Motor neuron (in vitro differentiated cells): ENCODE measurements at places on chromosomes 3 and 15. TPM values are rescaled to one million over a fixed set of nuclear protein-coding genes. Genes with fewer than 3 reads are reported as not detected.

OIP5 gene
- 8.2 and 8.5 TPM in 2 replicates for total RNA-seq

GRCh38 chr15:70343961-70344621, 246.4 kb upstream of the TLE3 start:
- ATAC-seq, result no peak

DNA sequence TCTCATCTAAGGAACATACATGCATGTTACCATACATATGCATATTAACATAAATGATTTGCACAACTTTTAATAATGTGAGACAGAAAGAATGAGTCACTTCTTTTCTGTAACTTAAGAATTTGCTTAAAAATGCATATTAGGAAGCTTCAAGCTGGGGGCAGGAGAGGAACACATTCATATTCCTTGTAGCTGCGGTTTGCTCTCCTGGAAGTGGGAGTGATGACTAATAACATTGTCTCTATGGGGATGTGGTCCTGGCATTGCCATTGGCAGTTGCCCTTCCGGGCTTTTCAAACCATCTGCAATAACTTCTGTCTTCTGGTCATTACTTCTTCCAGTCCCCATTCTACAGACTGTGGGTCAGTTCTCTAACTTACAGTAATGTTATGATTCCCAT, 15.6 kb downstream of the CHST2 start:
- peak; percentile 56 for ATAC-seq

- ATAC-seq, result peak; percentile 59
These were observed 726.8 kb downstream of the NAALADL2 start for GRCh38 chr3:175585898-175586297.

DNA sequence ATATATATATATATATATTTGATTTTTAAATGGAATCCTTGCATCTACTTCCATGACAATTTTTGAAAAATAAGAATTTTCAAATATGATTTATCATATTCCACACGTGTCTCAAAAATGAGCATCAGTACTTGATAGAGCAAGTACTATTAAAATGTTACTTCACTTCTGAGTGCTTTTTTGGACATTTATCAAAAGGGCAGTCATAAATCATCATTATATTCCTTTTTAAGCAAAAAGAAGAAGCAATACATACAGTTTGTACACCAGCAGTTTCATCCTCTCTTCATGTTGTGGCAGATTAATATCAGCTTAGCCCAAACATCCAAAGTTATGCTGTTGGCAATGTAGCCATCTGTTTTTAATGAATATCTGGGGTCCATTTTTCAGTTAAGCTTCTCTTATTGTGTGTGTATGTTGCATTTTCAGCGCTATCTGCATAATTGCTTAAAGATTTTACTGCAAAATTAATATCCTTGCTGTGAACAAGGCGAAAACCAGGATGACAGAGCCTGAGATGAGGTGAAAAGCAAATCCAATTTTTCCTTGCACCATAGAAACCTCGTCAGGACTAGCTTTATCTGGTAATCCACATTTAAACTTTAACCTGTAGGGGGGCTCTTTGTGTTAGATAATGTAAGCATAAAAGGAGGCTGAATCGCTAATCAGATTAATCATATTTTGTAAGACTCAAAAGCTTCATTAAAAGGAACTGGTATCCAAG, 604.9 kb upstream of the AGTR1 start:
- no peak for ATAC-seq

FGF7 gene
- 0.83 and 1.5 TPM in 2 replicates for total RNA-seq

DNA sequence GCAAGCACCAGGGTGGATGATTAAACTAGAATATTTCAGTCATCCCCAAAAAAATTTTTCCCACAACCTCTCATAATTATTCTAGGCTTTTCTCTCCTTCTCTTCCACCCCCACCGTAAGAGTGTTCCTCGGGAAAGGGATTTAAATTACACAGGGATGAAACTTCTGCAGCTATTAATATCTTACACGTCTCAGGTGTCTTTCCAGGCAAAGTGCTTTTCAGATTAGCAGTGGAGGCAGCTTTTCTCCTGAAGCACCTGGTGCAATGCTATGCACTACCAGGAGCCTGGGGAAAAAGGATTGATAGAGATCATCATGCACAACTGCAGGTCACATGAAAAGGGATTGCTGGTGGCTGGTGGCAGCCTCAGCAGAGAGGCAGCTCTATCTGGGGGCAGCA, 250.4 kb downstream of the NTRK3 start:
- ATAC-seq, result no peak

GRCh38 chr3:37330466-37330865, 156.1 kb upstream of the LRRFIP2 start:
- ATAC-seq, result no peak

- ATAC-seq, result no peak
These were observed 25.1 kb downstream of the ETV5 start for GRCh38 chr3:186083746-186084145.

DPPA2 gene
- total RNA-seq, result 0.27 TPM in 1 of 2 replicates, not detected in the other

- ATAC-seq, result peak; percentile 88
These were observed at the start of gene DENND4A for GRCh38 chr15:65792138-65792987. TSS of gene DENND4A (minus strand) at chr15:65792293. CDS start at chr15:65756450, 35,843 bp downstream.

DNA sequence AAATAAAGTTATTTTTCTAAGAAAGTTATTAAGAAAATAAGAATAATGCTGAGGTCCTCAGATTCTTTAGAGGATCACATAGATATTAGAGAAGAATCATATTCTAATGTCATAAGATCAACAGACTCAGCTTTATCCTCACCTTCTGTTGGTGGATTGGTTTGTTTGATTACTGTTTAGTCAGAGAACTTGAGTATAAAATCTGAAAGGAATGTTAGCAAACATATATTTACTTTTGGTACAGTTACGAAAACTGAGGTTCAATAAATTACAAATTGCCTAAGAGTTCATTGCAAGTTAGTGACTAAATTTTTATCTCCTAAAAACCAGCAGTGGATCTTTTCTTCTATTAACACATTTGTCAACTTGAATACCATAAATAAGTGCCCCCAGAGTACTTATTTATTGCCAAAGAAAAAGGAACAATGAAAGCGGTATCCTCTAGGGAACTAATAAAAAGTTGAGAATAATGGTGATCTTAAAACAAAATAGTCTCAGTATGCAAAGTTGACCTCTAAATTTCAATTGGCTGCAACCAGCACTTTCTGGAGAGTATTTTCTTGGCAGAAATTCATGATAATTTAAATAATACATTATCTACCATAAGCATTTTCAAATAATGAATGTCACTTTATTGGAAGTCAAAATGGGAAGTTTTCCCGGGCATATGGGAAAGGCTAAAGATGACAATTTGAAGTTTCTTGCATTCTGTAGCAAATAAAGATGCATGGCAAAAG, 296.8 kb downstream of the OTOL1 start:
- no peak for ATAC-seq

DNA sequence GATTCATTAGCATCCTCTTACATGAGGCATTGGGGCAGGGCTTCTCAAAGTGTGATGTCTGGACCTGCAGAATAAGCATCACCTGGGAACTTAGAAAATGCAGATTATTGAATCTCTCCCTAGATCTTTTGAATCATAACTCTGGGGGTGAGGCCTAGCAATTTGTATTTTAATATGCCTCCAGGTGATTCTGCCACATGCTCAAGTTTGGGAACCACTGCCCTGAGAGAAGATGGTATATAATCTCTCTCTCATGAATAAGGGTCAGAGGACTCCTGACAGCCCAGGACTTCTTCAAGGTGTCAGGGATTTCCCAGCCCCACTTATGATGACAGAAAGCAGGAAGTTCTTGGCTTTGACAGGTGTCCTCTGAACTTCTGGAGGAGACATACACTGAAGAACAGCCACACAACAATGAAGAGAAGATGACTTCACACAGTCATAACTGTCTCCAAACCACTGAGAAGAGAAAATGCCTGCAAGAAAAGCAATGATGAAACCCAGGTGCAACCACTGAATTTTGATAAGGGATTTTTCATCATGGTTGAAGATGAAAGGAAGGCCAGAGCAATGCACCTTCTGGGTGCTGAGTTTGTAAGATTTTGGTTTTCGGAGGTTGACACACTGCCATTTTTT, 211.9 kb upstream of the MRPL3 start:
- no peak for ATAC-seq

DNA sequence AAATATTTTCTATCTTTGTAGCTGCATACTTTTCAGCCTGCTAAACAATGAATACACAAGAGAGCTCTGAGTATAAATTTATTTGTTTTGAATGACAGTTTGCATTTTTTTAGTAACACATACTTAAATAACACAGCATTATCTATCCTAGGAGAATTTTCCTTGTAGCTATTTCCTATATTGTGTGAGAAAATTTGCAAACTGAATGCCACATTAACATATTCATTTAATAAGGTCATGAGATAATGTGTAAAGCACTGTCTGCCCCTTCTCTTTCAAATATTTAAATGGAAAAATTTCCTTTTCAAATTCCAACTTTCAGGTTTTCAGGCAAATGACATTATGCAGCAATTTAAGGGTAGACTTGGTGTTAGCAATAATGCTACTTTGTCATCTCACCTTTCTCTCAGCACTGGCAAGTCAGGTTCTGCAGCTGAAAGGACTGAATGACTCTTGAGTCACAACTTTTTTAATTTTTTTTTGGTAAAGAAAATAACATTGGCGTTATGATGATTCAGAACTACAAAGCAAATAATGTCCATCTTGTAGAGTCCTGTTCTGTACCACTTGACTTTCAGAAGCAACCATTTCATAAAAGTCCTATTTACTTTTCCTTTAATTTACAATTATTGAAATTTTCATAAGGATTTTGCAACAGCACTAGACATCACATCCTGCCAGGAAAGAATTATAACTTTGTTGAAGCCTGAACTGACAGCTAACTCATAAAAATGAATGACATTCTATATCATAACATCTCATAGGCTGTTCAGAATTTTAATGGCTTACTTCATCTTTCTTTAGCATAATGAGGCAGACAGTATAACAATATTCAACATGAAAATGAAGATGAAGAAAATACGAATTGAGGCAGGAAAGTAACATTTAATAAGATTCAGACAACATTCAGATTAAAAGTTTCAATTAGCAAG, 681.6 kb upstream of the SEMA6D start:
- ATAC-seq, result no peak

DNA sequence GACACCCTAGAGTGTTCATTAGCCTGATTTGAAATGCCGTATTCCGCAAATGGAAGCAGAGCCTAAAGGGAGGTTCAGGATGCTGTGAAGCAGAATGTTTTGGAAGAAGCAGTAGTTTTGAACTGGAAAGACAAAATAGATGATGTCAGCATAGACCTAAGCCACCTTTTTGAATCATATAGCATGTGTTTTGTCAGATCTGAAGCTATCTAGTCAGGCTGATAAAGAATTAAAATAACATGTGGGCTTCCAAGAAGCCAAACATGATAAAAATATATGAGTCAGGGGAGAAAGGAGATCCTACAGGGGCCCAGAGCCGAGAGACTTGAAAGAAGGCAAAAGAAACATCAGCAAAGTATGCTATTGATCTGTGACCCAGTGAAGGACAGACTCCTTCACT, 47.2 kb upstream of the RASA2 start:
- no peak for ATAC-seq

ASB14 gene
- total RNA-seq, result 1.9 and 2.7 TPM in 2 replicates

GRCh38 chr15:77083381-77084160, 12.7 kb upstream of the TSPAN3 start:
- ATAC-seq, result peak; percentile 86

PPP1R14D gene
- total RNA-seq, result not detected in 2 replicates

- peak; percentile 57 for ATAC-seq
These were observed 4.4 kb upstream of the PSMD6 start for GRCh38 chr3:64027658-64028057.

GOLGA8J gene
- total RNA-seq, result 0.39 and 0.71 TPM in 2 replicates

- ATAC-seq, result peak; percentile 1
These were observed 1.1 kb upstream of the ALCAM start for GRCh38 chr3:105365391-105366325.

- ATAC-seq, result no peak
These were observed 45.7 kb downstream of the CD86 start for GRCh38 chr3:122100591-122101463.

DNA sequence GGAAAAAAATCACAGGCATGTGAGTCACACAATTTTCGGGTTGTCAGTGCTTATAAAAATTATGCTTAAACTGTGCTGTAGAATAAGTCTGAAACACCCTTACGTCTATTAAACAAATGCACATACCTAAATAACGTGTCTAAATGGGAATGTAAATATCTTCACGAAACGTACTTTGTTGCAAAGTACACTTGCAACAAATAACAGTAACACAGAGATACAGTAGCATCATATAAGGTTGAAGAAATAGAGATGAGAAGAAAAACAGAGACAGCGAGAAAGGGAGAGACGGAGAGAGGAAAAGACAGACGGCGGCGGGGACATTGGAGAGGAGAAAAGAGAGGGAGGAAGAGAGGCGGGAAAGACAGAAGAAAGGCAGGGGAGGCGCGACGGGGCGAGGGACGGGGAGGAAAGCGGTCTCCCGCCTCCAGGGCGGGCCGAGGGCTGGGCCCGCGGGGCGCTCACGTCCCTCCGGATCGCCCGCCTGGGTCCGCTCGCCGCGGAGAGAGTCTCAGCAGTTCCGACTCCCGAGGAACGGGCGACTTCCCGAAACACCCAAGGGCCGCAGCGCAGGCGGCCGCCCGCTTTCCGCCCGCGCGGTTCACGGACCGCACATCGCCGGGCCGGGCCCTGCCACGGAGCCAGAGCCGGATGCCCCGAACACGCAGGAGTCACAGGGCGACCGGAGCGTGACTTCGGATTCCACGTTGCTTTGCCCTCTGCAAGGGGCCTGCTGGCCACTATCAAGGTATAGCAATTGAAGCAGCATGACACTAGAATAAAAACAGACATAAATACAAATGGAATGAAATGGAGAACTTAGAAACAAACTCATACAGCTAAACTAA, 153.4 kb downstream of the LMLN start:
- peak; percentile 31 for ATAC-seq

SLC27A2 gene
- 0.20 TPM in 1 of 2 replicates, not detected in the other for total RNA-seq

- ATAC-seq, result no peak
These were observed 234.9 kb upstream of the HES1 start for GRCh38 chr3:193901007-193901406.

DNA sequence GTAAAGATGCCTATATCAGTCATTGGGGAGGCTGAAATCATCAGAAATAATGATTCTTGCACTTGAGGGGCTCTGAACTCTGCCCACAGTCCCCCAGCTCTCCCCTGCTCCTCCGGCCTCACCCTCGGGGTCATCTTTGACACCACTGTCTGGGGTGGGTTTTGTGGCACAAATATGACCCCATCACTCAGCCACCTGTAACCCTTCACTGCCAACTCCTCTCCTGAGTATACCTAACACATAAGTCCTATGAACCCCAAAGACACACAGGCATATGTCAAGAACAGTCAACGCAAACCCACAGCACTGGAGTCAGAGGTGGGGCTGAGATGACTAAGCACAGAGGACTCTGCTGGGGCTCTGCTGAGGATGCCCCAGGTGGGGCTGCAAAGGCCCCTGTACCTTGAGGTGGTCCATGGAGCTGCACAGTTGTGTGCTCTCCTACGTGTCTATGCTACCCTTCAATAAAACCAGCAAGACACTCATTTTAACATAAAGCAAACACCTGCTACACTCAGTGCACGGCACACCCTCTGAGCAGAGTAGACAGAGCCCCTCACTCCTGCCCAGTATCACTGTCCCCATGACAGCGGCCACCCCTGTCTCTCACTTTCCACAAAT, 29.9 kb downstream of the SLC41A3 start:
- no peak for ATAC-seq

GRCh38 chr3:153182501-153183293, 20.7 kb downstream of the RAP2B start:
- no peak for ATAC-seq
